ENCODE measurements at places on chromosomes 6 and 20.

GRCh38 chr20:52963131-52963530, 9.0 kb upstream of the TSHZ2 start:
- no peaks in the 10 kb centered on the region for H3K36me3 ChIP-seq

GRCh38 chr6:26230351-26230750, 134.6 kb upstream of the BTN3A2 start:
- no peak overlapping the region for H3K27ac ChIP-seq
- H3K4me1 ChIP-seq = peaks cover 25% of the 10 kb centered on the region
- peaks cover 3% of the 10 kb centered on the region for H3K36me3 ChIP-seq
- no peak for DNase-seq

DNA sequence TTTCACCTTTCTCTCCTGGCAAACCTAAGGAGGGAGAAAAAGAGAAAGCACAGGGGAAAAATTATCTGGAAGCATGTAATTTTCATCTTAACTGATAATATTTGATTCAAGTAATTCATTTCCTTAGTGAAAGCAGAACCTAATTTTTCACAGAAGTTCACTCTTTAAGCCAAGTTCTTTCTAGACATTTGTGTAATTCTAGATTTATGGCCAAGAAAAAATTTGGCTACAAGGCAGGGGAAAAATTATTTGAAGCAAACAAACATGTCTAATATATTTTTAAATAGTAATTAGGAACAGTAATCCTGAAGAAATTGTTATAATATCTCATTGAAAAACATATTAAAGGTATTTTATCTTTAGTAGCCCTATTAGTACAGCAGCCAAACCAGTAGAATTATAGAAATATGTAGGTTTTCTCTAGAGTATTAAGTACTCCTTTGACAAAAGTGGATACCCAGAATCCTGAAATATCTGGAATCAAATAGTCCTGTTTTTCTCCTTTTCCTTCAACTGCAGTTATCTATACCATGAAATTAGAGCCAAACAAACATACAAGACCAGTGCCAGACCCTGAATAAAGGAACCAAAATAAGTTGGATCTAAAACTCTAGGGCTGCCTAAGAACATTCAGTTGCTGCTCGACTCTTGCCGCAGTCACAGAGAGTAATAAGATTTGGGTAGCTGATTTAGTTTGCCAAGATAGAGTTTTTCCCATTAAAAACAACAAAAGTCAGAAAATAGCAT, 116.5 kb downstream of the COL12A1 start:
- peaks cover 57% of the 10 kb centered on the region for H3K36me3 ChIP-seq
- peak overlapping the region; percentile 87 for H3K27ac ChIP-seq
- H3K4me3 ChIP-seq = no peak overlapping the region
- H3K27me3 ChIP-seq = no peaks in the 10 kb centered on the region
- no peak for DNase-seq

- DNase-seq = no peak
- H3K4me1 ChIP-seq = no peaks in the 10 kb centered on the region
- no peaks in the 10 kb centered on the region for H3K36me3 ChIP-seq
- H3K27me3 ChIP-seq = no peaks in the 10 kb centered on the region
Measured at GRCh38 chr6:81572020-81572419, 180.5 kb downstream of the TENT5A start.

GRCh38 chr20:21262812-21263211, 40.3 kb upstream of the XRN2 start:
- no peak overlapping the region for H3K4me3 ChIP-seq
- H3K27ac ChIP-seq = no peak overlapping the region
- no peaks in the 10 kb centered on the region for H3K36me3 ChIP-seq
- no peaks in the 10 kb centered on the region for H3K4me1 ChIP-seq

DNA sequence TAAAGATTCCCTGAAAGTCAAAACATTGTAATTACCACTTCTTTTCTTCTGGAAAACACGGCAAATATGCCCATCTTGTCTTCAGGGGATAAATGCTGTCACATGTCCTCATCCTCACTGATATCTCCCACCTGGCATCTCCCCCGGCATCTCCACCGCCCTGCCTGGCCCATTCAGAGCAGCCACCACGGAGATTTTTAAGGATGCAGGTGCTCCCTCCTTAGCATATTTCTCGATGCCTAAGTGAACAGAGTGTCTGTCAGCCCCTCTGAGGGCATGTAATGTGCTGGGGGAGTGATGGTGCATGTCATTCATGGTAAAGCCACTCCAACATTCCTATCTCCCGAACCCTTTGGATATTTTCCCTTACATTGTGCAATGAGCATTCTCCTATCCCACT, 215.5 kb downstream of the PREX1 start:
- no peak for DNase-seq
- H3K27ac ChIP-seq = no peak overlapping the region
- no peaks in the 10 kb centered on the region for H3K36me3 ChIP-seq
- peaks cover 58% of the 10 kb centered on the region for H3K27me3 ChIP-seq

DNA sequence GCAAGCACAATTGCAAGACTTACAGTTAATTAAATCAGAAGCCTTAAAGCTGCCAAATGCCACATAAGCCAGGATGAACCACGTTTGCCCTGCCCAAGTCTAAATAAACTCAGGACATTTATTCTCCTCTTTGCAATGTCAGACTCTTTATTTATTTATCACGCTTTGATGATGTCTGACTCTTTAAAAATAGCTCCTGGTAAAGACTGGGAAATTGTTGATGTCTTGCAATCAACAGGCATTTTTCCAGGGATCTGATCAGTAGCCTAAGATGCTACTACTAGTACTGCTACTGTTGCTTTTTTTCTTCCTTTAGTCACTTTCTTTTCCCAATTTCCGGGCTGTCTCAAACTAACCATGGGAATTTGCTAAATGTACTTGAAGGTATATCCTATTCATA, 365.8 kb upstream of the MARCKS start:
- DNase-seq = no peak
- no peaks in the 10 kb centered on the region for H3K27me3 ChIP-seq

- H3K4me3 ChIP-seq = no peak overlapping the region
- no peaks in the 10 kb centered on the region for H3K27me3 ChIP-seq
- no peak overlapping the region for H3K27ac ChIP-seq
- no peak for DNase-seq
Measured at GRCh38 chr6:24933266-24933665, 2.5 kb downstream of the RIPOR2 start.

DNA sequence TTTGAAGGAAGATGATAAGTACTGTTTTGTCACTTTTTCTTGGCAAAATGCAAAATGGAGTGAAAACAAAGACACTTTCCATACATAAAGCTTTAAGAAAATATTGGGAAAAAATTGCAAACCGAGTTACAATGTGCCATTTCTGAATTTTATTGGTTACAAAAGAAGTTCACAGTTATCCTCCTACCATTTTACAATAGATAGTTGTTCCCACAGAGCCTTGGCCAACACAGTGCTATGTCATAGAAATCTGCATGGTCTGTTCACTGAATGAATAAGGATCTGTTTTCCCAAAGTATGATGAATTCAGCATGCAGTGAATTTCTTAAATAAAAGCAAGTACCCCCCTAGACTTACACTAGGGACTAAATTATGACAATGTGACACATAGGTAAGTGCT, 268.2 kb upstream of the POU3F2 start:
- no peak overlapping the region for H3K4me3 ChIP-seq
- no peak overlapping the region for H3K27ac ChIP-seq

- H3K36me3 ChIP-seq = peaks cover 2% of the 10 kb centered on the region
- DNase-seq = no peak
- H3K4me3 ChIP-seq = no peak overlapping the region
- H3K27ac ChIP-seq = peak overlapping the region; percentile 80
Measured at GRCh38 chr20:50415516-50416268, 94.5 kb upstream of the PTPN1 start.

DNA sequence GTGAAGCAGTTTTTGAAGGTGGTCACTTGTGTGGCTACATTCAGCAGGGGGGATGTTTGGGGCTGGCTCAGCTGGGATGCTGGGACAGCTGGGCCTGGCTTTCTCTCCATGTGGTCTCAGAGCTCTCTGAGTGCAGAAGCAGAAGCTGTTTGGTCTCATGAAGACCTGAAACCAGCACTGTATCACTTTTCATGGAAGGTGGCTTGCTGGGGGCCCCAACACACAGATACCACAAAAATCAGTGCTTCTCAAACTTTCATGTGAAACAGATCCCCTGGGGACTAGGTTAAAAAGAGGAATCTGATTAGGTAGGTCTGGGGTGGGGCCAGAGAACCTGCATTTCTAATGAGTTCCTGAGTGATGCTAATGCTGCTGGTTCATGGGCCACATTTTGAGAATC, 347.3 kb downstream of the DHX35 start:
- peaks cover 4% of the 10 kb centered on the region for H3K4me1 ChIP-seq
- peaks cover 19% of the 10 kb centered on the region for H3K27me3 ChIP-seq
- DNase-seq = no peak
- no peak overlapping the region for H3K27ac ChIP-seq
- no peaks in the 10 kb centered on the region for H3K36me3 ChIP-seq

DNA sequence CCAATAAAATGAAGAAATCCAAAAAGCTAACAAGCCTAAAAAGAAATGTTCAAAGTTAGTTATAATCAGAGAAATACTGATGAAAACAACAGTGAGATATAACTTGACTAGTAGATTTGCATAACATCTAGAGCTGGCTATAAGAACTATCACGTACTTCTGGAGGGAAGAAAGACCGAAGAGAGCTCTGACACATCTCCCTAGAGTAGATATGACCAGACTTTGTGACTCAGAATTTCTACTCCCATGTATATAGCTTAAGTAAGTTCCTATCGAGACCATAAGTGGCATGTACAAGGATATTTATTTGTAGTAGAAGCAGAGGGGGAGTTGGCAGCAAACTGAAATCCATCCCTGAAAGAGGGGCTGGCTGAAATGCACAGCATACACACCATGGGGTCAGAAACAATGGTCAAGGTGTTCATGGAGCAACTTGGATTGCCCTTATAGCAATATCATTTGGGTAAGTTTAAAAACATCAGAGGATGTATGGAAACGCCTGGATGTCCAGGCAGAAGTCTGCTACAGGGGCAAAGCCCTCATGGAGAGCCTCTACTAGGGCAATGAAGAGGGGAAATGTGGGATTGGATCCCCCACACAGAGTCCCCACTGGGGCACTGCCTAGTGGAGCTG, 25.6 kb upstream of the IL17A start:
- H3K27me3 ChIP-seq = peaks cover 56% of the 10 kb centered on the region
- H3K4me3 ChIP-seq = no peak overlapping the region
- no peaks in the 10 kb centered on the region for H3K36me3 ChIP-seq

DNA sequence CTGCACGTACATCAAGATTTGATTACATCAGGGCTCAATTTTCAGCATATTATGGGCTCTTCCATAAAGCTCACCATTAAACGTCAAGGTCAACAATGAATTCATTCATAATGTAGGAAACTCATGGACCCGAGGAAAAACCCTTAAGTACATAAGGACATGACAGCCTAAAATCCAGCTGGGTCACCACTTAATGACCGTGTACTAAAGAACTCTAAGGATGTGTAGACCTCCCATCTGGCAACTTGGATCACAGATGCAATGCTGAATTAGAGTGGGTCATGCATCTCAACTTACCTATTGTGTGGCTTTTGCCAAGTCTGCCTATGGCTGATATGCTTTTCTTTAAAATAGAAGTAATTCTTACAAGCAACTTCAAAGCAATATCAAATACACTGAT, 26.7 kb upstream of the DEFB112 start:
- no peak overlapping the region for H3K4me3 ChIP-seq
- DNase-seq = no peak
- peaks cover 10% of the 10 kb centered on the region for H3K27me3 ChIP-seq
- H3K36me3 ChIP-seq = no peaks in the 10 kb centered on the region
- H3K4me1 ChIP-seq = no peaks in the 10 kb centered on the region

DNA sequence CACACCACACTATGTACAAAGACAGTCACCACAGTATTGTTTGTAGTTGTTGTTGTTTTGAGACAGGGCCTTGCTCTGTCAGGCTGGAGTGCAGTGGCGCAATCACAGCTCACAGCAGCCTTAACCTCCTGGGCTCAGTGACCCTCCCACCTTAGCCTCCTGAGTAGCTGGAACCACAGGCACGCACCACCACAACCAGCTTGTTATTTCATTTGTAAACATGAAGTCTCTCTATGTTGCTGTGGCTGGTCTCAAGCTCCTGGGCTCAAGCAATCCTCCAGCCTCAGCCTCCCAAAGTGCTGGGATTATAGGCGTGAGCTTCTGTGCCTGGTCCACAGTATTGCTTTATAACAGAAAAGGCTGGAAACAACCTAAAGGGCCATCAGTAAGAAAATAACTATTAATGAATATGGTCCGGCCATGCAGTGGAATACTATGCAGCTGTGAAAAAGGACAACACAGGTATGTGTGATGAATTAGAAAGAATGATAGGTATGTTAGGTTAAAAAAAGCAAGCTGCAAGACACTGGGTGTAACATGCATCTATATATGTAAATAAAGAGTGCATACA, 30.0 kb upstream of the PTGIS start:
- H3K27me3 ChIP-seq = no peaks in the 10 kb centered on the region
- H3K4me1 ChIP-seq = peaks cover 44% of the 10 kb centered on the region
- no peak overlapping the region for H3K4me3 ChIP-seq
- no peaks in the 10 kb centered on the region for H3K36me3 ChIP-seq
- no peak overlapping the region for H3K27ac ChIP-seq

DNA sequence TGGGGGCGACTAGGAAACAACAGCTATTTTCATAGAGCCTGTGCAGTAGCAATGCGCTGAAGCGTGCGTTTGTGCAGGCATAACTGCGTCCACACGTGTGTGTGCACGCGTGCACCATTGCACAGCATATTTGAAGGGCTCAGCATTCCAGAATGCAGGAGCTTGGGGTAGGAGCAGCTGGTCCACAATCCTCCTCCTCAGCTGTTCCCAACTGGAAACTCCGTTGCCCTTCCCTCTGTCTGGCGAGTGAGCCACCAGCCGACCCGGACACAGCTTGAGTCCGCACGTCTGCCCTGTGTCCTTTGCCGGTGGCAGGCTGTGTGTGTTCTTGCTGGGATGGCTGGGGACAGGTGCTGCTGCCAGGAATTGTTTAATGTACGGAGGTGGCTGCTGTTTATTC, 110.2 kb downstream of the SASH1 start:
- H3K36me3 ChIP-seq = peaks cover 33% of the 10 kb centered on the region
- peaks cover 18% of the 10 kb centered on the region for H3K4me1 ChIP-seq
- H3K4me3 ChIP-seq = no peak overlapping the region
- no peaks in the 10 kb centered on the region for H3K27me3 ChIP-seq
- H3K27ac ChIP-seq = no peak overlapping the region
- no peak for DNase-seq

GRCh38 chr6:142236691-142237090, 65.1 kb upstream of the ADGRG6 start:
- no peaks in the 10 kb centered on the region for H3K27me3 ChIP-seq
- H3K36me3 ChIP-seq = no peaks in the 10 kb centered on the region
- no peak overlapping the region for H3K4me3 ChIP-seq
- H3K27ac ChIP-seq = no peak overlapping the region
- H3K4me1 ChIP-seq = peaks cover 5% of the 10 kb centered on the region
- DNase-seq = no peak

DNA sequence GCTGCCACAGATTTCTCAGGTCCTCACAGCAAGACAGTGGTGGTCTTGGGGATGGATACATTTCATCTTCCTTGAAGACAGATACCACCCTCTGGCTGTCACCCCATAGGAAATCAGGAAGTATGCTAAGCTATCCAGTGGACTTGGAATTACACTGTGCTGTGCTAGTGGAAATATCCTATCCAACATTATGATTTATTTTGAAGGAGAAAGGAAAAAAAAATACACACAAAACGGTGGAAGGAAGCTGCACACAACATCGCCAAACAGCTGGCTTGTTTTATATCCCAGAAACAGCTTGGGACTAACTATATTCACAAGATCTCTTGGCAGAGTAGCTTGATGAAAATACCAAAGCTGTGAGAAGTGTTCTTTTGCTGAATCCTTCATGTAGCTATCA, 257.6 kb downstream of the LAMA2 start:
- no peak overlapping the region for H3K4me3 ChIP-seq
- no peak for DNase-seq
- no peaks in the 10 kb centered on the region for H3K4me1 ChIP-seq
- H3K36me3 ChIP-seq = no peaks in the 10 kb centered on the region
- peaks cover 23% of the 10 kb centered on the region for H3K27me3 ChIP-seq
- no peak overlapping the region for H3K27ac ChIP-seq

GRCh38 chr6:38846844-38847243, 131.7 kb downstream of the DNAH8 start:
- no peaks in the 10 kb centered on the region for H3K36me3 ChIP-seq
- H3K27ac ChIP-seq = no peak overlapping the region
- DNase-seq = no peak
- peaks cover 18% of the 10 kb centered on the region for H3K27me3 ChIP-seq

All from osteocyte (in vitro differentiated cells).